Foreskin melanocyte (primary cell): ENCODE measurements at places on chromosomes 3 and 15.

DNA sequence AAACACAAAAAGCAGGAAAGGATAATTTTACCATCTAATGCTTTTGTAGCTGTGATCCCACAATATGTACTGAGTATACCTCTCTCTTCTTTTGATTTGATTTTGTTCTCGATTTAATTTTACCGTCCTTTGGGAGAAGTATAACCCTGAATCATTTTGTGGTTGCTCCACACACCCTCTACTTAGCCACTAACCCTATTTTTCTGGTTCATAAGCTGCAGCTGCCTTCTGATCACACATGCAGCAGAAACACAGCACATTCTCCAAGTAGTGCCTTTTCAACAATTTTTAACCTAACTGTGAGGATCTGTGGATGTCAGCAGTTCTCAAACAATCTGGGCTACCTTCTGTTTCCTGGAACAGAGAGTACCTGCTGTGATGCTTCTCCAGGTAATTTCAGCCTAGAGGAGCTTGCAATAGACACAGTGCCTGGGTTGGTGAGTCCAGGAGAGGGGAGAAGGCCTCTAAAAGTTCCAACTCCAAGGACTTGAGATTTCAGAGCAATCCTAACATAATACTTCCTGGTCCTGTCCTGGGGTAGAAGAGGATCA is 40.3 kb downstream of the HGD start:
- no peak for DNase-seq

DNA sequence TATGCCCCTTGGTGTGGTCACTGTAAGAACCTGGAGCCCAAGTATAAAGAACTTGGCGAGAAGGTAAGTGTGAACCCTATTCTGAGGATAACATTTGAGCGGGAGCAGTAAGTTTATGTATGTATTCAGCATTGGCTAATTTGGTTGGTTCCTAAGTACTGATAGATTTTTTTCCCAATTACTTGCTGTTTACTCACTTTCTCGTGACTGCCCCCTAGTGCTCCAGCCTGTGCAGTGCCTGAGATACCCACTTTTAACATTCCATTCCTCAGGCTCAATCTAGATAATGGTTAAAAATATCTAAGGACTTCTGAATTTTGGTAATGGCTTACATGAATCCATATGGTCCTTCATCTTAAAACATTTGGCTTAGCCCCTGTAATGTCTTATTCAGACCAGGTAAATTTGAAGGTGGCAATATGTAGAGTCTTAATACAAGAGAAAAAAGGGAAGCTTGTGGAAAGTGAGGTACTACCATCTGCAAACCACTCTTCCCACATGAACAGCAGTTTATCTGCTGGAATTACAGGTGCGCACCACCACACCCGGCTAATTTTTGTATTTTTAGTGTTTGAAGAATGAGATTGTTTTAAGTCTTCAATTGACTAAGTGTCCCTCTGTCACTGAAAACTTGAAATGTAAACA is 7.1 kb downstream of the ELL3 start:
- DNase-seq, result peak; percentile 50

DNA sequence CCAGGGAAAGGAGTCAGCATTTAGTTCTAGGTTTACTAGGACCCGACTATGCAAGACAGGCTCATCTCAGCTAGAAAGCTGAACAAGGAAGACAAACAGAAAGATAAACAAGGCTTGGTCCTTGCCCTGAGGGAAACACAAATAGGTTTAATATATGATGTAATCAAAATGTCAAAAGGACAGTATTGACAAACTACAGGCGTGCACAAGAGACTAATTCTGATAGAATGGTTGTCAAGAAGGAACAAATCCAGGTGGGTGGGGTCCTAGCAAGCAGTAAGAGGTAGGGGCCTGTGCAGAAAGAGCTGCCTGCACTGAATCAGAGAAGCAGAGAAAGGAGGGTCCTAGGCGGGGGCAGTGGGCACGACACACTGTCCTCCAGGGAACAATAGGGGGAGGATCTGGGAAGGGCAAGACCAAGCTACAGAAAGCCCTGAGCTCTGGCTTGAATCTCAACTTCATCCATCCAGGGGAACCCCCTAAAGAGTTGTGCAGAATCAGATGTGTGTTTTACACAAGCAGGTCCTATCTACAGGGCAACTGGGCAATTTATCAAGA is 23.4 kb downstream of the RFTN1 start:
- no peak for DNase-seq

DNA sequence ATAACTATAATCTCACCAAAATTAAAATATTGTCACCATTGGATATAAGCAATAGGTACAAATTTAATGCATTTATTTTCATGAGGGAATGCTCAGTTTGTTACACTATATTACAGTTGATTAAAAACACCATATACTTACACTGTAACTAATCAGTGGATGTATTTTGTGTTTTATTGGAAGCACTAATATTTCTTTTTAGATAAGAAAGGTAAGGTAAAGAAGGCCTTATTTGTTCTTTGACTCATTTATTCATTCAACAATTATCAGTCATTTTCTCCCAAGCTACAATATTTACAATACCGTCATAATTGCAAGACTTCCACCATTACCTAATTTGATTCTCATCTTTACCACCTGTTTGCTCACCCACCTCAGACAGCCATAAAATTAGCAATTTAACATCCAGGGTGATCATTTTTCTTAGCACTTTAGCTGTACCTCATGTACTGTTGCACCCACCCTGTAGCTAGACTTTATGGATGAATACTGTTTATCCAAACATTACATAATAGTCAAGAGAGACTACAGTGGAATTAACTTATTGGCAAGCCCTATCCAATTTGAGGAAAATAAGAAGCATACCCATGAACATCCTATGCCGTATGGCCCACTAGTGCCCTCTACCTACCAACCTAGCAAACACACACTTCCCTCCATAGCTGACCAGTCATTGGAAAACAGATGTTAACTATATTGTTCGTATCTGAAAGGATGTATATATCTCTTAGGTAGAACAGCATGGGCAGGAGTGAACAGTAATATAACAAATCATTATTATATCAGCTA is 229.6 kb downstream of the BBX start:
- DNase-seq, result peak; percentile 12

DNA sequence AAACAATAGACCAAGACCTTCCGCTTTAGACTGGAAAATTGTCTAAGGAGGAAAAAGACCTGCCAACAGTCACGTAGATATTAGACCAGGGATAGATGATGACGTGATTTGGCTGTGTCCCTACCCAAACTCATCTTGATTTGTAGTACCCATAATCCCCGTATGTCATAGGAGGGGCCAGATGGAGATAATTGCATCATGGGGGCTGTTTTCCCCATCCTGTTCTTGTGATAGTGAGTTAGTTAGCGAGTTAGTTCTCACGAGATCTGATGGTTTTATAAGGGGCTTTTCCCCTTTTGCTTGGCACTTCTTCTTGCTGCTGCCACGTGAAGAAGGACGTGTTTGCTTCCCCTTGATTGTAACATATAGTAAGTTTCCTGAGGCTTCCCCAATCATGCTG is 31.7 kb upstream of the SUCLG2 start:
- no peak for DNase-seq

DNA sequence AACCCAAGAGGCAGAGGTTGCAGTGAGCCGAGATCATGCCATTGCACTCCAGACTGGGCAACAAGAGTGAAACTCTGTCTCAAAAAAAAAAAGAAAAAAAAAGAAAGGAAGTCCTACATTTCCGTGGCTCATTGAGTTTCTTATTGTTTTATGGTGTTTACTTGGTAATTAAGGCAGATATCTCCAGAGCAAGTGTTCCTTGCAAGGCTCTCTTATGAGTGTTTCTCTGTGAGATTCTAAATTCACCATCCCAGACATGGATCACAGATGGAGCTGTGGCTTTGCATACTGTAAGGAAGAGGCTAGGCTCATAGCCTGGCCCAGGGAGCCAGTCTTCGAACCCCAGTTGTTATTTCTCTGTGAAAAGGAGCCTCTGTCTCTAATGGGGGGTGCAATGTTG is 53.0 kb downstream of the IQGAP1 start:
- no peak for DNase-seq

DNA sequence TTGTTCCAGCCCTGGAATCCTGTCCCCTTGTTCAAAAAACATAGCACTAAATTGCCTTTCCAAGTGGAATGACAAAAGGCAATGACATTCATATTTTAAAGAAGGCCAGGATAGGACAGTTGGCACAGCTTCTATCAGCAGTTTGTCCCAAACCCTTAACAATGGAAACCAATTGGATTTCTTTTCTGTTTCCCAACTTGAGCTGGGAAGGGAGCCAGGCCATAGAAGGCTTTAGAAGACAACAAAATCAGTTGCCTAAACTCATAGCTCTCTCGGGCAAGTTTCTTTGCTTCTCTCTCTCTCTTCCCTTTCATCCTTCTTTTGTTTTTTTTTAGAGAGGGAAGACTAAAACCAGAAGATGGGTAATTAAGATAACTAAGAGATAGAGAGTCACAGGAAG is 227.7 kb upstream of the TPRG1 start:
- no peak for DNase-seq

DNA sequence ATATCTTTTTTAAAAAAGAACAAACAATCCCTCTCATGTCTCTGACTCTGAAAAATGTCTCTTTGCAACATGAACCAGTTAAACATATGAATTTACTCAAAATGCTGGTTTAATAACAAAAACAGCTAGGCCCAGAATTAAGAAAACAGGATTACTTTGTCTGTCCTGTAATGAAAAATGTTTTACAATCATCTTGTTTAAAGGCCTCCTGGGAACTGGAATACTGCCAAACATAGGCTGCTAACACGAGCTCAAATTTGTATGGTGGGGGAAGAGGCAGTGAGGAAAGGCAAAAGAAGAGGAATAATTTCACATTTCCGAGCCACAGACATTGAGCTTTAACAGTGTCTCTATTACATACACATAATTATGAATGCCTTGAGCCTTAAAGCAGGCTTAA is 61.7 kb upstream of the PPIB start:
- peak; percentile 64 for DNase-seq

GRCh38 chr15:80507638-80508316 is 103.6 kb downstream of the ARNT2 start:
- no peak for DNase-seq

- no peak for DNase-seq
Measured at GRCh38 chr3:135559802-135560201, 405.7 kb upstream of the PPP2R3A start.

DNA sequence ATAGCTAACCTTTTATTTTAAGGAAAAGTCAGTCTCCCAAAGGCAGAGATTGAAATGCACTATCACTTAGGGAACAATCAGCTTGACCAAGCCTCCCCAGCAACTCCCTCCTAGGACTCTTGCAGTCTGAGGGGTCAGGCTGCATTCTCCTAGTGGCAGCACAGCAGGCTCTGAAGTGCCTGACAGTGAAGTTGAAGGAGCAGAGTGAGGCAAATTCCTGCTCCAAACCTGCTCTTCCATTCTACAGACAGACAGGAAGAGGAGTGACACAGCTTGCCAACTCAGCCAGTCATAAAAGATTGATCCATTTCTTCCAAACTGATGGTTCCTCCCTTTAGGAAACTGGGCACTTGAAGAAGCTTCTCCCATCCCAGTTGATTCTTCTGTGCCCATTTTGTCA is 43.9 kb upstream of the SMAD3 start:
- DNase-seq, result no peak

DNA sequence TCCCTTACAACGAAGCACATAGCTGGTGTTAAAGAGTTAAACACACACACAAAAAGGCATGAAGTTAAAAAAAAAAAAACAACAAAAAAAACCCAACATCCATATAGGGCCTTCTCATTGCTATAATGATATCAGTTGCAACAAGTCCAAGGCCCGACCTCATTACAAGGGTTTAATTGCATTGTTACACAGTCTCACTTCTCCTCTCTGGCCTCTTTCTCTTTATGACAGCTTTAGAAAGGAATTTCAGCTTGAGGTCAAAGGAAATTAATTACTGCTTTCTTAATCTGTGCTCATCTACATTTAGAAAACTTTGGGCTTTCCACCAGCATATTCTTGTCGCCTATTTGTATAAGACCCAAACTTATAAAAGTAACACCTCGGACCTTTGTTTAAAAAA is 342.1 kb downstream of the NR2F2 start:
- DNase-seq, result no peak

GRCh38 chr3:27699067-27699466 is 23.1 kb downstream of the EOMES start:
- no peak for DNase-seq

DNA sequence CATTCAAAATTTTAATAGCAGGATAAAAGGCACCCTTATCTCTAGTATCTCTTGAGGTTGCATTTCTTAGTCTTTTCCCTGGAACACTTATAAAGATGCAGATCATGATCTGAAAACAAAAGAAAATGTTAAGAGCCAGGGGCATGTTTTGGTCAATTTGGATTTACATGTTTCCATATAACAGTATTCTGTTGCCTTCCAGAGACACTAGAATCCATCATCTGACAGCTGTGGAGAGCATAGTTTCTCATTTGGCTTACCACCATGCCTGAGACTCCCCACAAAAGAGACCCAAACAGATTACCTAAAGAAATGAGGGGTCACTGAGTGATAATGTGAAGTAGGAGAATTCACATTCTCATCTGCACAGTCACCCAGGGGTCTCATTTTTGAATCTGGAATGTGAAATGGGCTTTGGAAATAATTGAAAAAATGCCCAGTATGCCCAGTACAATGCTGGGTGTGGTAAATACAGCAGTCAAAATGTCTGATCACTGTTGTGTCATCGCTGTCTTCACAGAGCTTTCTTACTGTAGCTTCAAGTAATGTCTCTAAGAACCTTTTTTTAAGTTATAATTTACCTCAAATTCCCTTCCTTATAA is 79.9 kb upstream of the ZBTB20 start:
- no peak for DNase-seq

GRCh38 chr15:96327155-96327741 is 3.3 kb upstream of the NR2F2 start:
- peak; percentile 82 for DNase-seq

DNA sequence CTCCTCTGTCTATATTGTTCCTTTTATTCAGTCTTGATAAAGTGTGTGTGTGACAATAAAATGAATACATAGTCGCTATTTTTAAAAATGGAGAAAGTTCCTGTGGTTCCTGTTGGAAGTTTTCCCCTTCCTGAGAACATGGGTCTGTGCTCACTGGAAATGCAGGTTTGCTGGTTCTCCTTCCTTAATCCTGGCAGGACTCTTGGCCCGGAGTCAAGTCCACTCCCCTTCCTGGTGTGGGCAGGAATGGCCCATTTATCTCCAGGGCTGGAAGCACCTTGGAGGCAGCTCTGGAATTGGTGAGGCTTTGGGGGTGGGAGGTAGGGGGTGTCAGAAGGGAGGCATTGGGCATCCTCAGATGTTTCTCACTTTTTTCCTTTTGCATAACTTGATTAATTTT is 30.1 kb downstream of the FOXL2 start:
- DNase-seq, result no peak

- no peak for DNase-seq
Measured at GRCh38 chr3:53724566-53724965, 121.7 kb downstream of the CHDH start.

GRCh38 chr3:42884324-42884723 is 8.6 kb upstream of the CYP8B1 start:
- DNase-seq, result no peak

- DNase-seq, result no peak
Measured at GRCh38 chr15:64522226-64522823, 61.9 kb downstream of the ZNF609 start.
